ENCODE measurements at places on chromosomes 11 and 22.

GRCh38 chr11:119356349-119357031 lies 10.0 kb upstream of the MFRP start:
- peak; percentile 47 for DNase-seq

DNA sequence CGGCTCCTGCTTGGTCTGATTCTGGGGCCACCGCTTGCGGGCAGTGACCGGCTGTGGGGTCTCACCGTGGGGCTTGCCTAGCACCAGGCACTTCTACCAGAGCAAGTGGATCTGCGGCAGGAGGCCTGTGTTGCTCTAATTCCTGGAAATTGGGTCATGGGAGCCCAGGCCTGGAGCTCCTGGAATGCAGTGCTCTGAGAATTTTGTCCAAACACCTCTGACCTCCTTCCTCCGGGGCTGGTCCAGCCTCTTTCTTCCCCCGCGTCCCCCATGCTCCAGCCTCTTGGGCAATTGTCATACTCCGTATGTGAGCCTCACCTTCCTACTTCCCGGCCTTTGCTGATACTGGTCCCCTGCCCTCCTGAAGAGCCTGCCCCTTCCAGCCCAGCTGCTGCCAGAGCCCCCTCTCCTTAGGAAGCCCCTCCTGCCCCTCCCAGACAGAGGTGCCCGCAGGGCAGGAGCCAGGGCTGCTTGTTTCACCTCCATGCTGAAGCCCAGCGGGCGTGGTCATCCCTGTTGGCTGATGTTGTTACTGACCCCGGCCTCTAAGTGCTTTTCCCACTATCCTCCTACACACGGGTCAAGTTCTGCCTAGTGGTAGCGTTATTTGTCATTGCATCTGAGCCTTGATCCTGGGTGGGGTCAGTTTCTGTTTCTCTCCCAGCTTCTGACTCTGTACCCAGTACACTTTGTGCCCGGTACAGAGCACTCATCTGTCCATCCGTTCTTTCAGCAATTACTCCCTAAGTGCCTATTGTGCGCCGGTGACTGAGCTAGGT lies 9.6 kb downstream of the MGAT3 start:
- DNase-seq = no peak

- DNase-seq = no peak
Observed at GRCh38 chr22:38773363-38773946, 17.7 kb upstream of the SUN2 start.

DNA sequence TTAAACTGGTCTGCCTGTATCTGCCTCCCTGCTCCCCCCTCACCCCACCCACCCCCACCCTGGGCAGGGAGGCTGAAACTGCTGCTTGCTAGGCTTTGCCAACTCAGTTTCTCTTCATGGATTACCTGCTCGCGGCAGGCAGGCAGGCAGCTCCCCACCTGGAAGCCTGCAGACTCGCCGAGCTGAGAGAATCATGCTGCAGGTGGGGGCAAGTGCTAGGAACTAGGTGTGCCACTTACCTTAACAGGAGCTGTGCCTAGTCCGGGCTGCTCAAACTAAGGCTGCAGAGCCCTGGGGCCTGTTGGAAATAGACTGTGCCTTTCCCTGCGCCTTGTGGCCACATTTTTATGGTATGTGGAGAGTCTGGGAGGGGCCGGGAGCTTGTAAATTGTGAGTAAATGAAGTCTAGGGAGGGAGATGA lies 30.3 kb downstream of the MARK2 start:
- no peak for DNase-seq

DNA sequence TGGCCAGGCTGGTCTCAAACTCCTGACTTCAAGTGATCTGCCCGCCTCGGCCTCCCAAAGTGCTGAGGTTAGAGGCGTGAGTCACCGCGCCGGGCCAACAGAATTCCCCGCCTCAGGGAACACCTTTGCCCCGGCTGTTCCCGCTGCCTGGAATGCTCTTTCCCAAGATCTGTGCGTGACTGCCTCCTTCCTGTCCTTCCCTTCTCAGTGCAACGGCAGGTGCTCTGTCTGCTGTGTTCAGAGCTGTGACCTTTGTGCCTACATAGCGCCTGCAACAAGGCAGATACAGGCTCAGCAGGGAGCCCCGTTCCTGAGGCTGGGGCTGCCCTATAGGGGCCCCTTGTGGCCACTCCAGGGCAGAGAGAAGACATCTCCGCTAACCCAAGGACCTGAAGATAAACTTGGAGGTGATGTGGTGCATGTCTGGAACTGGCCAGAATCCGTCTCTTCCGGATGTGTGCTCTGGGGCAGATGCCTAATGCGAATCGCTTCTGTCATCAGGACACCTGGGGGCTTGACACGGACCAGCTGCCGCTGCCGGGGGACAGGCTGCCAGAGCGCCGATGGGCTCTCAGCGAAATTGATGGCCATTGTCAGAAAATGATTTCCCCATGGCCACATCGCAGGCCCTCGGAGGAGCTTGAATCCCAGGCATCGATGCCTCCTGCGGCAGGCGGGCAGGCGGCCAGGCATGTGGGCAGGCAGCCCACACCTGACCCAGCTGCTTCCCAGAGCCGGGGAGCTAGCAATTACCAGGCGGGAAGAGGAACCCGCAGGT lies 43.5 kb upstream of the TCF20 start:
- peak; percentile 61 for DNase-seq

DNA sequence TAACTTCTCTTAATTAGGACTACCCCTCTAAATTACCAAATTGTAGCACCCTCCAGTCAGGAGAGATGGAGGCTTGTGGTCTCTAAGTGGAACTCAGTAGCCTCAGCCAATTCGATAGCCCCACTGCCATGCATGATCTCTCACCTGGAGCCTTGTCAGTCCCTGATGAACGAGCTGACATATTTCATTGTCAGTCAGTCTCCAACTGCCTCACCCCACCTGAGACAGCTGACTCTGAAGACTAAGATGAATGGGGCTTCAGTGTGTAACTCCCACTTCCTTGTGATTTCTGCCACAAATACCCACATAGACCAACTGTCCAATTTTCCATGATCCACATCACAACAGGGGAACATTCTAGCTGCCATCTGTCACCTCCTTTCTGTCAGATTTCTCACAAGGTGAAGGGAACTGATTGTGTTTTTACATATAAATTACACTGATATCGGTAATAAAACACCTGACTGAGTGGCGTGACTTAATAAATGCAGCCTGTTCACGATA lies 206.5 kb downstream of the FAM181B start:
- DNase-seq = no peak

DNA sequence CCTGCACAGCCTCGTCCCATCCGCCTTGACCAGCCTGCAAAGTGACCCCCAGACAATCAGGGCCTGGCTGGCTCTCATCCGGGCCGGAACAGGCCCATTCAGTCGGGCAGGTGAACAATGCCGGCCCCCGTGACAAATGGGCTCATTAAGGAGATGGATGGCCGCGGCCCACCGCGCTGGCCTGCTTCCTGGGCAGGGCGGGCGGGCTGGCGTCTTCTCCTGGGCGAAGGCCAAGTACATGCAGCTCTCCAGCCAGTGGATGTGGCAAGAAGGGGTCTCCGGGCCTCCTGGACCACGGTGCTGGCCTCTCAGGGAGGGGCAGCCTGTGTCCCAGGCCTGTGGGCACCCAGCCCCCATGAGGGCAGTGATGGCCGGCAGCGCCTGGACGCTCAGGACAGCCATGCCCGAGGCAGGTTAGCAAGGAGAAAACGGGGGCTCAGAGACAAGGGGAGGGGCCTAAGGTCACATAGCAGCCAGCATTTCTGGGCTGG lies 1022.8 kb downstream of the BRD1 start:
- DNase-seq = no peak

DNA sequence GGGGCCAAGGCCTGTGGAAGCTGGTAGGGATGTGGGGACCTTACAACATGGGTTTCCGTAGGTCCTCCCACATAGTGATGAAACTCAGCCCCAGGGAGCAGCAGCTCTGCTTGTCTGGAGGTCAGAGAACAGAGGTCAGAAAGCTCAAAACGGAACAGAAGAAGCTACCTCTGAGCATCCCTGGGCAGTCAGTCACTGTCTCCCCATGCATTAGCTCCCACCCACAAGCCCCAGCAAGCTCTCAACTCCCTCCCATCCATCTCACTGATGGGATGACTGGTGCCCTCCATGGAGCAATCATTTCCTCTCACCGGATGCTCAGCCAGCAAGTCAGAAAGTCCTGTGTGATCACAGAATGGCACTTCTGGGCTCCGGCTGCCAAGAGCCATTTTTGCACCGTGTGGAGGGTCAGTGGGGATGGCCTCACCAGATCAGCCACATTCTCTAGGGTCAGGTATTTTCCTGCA lies 1.9 kb downstream of the TPP1 start:
- DNase-seq = peak; percentile 35

- no peak for DNase-seq
Observed at GRCh38 chr22:50320671-50321325, 6.0 kb downstream of the DENND6B start.

DNA sequence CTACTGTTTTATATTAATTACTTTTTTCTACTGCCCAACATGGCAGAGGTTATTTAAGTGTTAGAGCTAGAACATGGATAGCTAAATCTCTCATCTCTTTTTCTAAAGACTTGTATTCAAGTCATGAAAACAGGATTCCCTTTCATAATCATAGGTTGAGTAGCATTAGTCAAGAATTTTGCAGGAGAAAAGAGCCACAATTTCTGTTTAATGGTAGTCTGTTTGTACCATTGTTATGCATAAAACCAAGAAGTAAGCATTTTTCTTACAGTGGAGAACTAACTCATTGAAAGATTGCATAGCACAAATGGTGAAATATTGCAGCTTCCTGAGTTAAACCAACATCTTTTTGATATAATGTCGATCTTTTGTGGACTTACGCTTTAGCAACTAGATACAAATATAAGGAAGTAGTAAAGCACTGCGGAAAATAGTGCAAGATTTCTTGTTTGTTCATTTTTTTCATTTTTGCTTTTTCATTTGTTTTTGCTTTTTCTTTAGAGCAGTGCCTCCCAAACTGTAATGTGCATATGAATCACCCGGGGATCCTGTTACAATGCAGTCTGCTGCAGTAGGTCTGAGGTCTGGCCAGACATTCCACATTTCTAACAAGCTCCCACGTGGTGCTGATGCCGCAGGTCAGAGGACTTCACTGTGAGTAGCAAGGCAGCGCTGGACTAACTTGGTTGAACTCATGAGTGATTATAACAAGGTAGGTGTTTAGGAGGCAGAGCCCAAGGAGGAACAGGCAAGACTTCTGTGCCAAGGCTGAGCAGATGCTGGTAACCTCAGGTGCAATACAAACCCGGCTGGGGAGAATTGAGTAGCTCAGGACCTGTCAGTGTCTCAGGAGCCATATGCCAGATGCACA lies 4.6 kb downstream of the ETS1 start:
- DNase-seq = peak; percentile 55

- peak; percentile 28 for DNase-seq
Observed at GRCh38 chr22:36770513-36771231, 5.2 kb downstream of the IFT27 start.

- DNase-seq = no peak
Observed at GRCh38 chr11:87223816-87224215, 186.1 kb downstream of the TMEM135 start.

DNA sequence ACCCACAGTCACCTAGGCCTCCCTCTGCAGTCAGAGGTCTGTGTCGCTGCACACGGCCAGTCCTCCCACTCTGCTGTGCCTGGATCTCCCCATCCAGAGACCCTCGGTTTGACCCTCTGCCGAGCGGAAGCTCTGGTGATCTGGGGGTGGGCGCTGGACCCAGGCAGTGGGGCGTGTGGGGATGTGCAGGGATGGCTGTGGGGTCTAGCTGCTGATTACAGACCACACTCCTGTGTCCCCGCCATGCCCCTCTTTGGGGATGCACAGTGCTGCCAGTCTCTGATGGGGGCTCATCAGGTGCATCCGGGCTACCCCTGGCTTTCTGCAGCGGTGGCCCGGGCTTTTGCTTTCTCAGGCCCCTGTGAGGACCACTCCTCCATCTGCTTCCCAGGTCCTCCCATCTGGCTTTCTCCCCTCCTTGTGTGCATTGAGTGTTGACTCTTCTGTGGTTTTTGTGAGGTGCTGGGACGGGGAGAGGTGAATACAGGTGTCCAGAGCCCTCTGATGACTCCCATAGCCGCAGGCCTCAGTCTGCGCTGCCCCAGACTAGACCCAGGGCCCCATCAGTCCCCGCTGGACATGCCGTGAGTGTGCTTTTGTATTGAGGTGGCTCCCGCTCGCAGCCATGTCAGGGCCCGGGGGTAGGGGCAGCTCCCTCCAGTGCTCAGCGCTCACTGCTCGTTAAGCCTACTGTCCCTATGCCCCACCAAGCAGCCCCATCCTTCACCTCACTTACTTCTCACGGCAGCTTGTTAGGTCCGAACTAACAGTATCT lies 251.6 kb downstream of the TBC1D22A start:
- no peak for DNase-seq

DNA sequence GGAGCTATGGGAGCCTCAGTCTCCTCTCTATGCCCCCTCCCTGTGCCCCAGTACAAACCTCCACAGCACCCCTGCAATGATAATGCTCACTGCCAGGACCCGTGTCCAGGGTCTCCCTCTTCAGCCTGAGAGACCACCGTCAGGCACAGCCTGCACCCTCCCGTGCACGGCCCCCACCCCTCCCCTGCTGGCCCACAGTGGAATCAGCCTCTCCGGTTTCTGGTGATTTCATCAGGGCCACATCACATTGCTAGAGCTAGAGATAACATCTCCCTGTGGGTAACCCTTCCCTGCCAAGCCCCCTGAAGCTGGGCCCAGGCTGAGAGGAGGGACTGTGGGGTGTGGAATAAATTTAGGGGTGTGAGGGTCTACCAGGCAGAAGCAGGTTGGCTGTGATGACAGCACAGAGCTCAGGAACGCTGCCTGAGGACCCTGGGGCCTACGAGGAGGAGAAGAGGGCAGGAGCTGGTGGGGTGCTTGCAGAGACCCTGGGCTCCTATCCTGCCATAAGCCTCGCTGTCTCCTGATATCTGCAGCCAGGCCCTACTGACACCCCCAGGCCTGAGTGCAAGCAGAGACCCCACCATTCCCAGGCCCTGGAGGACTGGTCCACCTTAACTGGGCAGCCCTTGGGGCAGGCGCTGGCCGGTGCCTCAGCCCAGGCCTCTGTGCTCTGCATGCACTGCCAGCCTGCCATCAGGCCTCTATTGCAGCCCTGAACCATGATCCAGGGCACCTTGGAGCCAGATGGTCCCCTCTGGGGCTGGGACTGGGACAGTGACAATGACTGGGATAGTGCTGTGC lies at the start of gene KLHDC7B:
TSS of gene KLHDC7B (plus strand) at position 378 of the 804 bp plus-strand sequence. CDS start at position 723, 345 bp downstream.
- DNase-seq = no peak

- DNase-seq = peak; percentile 73
Observed at GRCh38 chr22:30252411-30253204, 6.0 kb upstream of the LIF start.

DNA sequence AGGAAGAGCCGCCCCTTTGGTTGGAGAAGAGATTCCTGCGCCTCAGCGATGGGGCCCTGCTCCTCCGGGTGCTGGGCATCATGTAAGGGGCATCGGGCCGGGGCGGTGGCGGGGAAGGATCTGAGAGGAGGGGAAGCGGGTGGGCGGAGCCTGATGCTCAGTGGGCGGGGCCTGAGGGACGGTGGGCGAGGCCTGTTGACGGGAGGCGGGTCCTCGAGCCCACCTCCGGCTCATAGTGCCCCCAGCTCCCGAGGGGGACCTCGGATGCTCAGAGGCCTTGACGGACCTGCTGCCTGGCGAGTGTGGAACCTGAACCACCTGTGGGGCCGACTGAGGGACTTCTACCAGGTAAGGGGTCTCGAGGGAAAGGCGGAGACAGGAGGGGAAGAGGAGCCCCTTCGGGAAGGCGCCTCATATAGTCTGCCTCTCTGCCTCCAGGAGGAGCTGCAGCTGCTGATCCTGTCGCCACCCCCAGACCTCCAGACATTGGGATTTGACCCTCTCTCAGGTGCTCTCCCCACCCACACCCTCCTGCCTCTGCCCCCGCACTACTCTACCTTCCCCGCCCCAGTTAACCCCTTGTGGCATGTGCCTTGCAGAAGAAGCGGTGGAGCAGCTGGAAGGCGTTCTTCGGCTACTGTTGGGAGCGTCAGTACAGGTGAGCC lies 799 bp downstream of the CCDC88B start:
- peak; percentile 40 for DNase-seq
